Frontal cortex (tissue), 4 donors: ENCODE measurements at places on chromosomes 1 and 21. TPM values are rescaled to one million over a fixed set of nuclear protein-coding genes. Genes with fewer than 3 reads are reported as not detected.

DNA sequence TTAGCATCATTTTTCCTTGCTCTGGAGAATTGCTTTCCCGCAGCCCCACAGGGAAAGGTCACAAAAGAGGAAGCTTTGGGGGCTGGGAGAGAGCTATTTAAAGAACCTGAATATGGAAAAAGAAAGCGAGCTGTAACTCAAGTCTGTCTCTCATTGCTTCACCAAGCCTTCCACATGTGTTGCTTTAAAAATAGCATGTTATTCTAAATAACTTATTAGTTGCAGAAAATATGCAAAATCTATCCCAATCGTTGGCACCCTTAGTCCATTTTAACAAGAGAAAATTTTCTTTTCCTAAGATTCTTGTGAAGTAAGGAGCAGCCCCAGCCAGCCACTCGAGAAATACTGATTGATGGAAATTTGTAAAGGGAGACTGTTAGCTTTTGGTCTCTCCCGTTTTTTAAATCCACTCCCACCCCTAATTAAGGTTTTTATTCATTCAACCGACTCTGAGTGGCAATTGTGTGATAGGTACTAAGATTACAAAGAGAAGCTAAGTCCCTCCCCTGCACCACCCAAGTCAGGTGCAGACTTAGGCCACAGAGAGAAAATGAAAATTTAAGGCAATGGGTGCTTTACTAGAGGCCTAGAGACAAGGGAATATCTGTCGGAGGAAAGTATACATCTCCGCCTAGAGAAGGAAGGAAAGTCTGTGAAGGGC is 802 bp downstream of the CYP4X1 start:
- peak; percentile 32 for DNase-seq

- no peak for DNase-seq
These were observed 83.4 kb upstream of the PLPPR4 start for GRCh38 chr1:99180915-99181314.

- DNase-seq = no peak
These were observed 23.1 kb upstream of the PHTF1 start for GRCh38 chr1:113782406-113782805.

DNA sequence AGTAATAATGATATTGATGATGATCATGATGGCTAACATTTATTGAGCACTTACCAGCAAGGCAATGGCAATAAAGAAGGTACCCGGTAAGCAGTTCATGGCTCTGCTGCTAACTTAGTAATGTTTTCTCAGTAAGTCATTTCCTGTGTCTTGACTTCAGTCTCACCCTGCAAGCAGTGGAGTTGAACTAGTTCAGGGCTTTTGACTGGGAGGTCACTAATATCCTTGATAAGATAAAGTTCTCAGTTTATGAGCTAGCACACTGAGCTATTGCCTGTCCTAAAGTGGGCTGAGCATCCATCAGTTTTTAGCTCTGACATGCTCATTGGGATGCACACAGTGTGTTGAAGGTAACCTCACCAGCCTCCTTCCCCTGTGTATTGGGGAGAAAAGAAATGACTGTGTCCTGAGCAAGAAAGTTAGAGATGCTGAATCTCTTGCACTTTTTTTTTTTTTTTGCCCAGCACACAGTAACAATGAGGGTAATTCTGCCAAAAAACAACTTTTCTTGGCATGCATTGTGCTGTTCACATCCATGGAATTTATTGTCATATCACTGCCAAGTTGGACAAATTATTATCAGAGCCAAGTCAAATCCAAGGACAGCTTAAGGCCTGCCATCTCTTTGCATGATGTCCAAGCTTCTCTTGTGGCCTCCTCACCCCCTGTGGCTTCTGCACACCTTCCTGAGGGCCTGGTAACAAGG is 55.5 kb upstream of the GADD45A start:
- DNase-seq = no peak

GRCh38 chr1:39129514-39129913 is 75.0 kb upstream of the MACF1 start:
- no peak for DNase-seq

DNA sequence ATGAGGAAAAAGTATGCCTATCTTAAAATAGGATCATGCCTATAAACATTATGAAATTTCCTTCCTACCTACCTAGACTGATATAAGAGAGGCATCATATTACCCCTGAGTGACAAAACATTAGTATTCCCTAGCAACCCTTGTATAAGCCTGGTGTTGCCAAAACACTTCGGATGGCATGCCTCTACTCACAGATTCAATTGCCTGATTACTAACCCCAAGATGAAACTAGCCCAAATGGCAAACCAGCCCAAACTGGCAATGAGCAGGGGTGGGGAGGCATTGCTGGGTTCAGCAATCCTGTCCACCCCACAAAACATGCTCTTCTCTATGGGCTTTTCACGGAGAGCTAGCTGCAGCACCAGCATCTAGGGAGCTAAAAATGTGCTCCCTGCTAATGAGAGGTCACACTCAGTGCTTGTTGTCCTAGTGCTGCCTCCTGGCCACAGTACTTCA is 13.9 kb downstream of the PALMD start:
- DNase-seq = no peak

DNA sequence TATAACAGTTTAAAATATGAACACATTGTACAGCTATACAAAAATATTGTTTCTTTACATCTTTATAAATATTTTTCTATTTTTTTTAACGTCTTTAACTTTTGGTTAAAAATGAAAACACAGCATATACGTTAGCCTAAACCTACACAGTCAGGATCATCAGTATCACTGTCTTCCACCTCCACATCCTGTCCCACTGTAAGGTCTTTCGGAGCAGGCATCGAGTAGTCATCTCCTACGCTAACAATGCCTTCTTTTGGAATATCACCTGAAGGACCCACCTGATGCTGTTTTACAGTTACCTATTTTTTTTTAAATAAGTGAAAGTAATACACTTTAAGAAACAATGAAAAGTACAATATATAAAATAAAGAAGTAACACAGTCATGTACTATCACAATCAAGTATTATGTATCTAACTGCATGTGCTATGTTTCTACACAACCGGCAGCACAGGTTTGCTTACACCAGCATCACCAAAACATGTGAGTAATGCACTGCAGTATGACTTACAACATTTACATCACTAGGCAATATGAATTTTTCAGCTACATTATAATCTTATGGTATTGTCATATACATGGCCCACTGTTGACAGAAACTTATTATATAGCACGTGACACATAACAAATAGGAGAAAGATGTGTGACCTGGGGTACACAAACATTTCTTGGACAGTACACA is 254.4 kb downstream of the AKT3 start:
- DNase-seq = no peak

The RNF186 gene
- not detected for total RNA-seq

The EPHA2 gene
- 1.2 TPM for total RNA-seq

The OMA1 gene
- 47.3 TPM for total RNA-seq

The LCE1A gene
- total RNA-seq = not detected

The OR2L5 gene
- total RNA-seq = 0.41 TPM

The GPR37L1 gene
- total RNA-seq = 0.82 TPM

The CNIH3 gene
- 44.0 TPM for total RNA-seq

The FCMR gene
- total RNA-seq = under 0.01 TPM
